ENCODE measurements at places on chromosomes 6 and 20.
A peak's percentile ranks its signal among the peaks of the same experiment; 100 is the strongest.

DNA sequence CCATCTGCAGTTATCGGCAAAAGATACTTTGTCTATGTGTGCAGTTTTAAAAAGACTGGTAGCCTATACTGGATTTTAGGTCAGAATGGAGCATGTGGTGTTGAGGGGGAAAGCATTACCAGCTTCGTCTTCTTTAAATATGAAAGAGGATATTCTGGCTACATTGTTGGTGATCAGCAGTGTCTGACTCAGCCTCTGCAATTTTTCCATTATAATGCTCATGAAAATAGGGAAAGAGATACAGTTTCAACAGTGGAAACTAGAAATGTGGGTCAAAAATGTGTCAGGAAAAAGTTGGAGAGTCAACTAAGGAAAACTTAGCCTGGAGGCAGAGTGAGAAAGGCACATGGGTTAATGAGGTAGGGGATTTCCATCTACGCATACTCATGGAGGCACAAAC, 45.2 kb downstream of the HDGFL1 start:
- no peak for DNase-seq

DNA sequence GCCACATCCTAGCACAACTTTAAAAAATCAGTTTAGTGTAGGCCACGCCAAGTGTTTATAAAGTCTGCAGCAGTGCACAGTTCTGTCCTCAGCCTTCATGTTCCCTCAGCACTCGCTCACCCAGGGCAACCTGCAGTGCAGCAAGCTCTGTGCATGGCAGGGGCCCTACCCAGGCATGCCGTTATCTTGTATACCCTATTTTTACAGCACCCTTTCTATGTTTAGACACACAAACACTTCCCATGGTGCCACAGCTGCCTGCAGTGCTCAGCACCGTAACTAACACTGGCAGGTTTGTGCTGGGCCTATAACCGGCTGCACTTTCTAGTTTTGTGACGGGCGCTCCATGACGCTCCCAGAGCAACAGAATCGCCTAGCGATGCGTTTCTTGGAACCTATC, 43.8 kb downstream of the ZBTB46 start:
- no peak for DNase-seq

DNA sequence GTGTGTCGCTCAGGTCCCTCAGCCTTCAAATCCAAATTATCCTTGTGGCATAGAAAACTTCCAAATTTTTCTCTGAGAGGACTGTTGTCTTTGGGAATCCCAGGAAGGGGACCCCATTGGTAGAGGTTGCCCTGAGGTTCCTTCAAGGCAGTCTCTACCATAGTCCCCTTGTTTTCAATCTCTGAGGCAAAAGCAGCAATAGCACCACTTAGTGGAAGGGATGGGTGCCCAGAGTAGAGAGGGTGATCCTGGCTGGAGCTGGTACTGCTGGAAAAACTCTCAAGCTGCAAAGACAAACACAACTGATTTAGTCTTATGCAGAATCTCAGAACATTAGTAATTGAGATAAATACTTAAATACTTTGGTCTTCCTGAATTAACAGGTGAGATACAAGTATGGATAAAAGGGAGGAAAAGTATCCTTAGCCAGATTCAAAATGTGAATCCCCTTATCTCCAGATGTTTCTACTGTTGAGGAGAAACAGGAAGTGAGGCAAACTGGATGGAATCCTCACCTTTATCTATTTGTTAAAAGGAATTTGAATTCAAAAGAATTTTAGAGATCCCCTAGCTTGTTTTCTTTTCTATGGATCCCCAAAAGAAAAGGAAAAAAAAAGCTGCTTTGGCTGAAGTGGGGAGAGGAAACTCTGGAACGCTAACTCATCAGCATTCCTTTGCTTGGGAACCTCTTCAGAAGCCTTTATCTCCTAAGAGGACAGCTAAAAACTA, 13.4 kb downstream of the ZNF318 start:
- no peak for DNase-seq

- DNase-seq: no peak
These were observed 119.5 kb upstream of the CD93 start for GRCh38 chr20:23205611-23206041.

DNA sequence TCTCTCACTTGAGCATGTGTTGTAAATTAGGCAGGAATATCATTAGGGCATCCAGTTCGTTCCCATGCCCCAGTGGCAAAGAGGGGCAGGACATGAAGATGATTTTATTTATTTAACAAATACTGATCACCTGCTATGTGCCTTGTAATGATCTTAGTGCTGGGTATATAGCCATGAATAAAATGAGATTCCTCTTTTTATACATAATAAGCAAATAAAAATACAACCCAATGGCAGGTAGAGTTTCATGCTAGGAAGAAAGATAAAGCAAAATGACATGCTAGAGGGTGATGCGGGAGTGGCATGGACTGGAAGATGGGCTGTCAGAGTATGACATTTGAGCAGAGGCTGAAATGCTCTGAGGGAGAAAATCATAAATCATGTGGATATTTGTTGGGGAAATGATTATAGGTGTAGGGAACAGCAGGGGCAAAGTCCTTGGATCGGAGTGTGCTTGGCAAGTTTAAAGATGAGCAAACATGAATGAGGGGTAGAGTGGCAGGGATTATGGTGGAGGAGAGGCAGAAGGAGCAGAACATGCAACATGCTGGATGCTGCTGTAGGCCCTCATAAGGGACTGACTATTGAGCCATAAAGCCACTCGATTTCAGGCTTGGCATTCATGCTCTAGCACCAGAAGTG, 342.1 kb downstream of the PLCB1 start:
- DNase-seq: no peak

DNA sequence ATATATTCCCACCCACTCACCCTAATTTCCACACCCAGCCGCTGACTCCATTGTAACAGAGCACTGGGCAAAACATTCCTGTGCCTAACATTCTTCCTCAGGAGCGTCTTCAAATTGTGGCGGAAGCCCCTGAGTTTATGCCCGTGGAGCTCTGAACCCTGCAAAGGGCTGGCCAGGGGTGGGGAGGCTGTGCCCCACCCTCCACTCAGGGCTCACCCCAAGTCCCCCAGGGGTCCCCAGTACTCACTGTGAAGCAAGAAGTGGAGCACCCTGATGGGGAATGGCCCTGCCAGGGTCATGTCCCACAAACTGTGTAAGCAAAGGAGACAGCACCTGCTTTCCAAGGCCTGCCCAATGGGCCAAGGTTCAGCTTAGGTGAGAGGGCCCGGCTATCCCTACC, 303.2 kb downstream of the PREX1 start:
- DNase-seq: no peak

DNA sequence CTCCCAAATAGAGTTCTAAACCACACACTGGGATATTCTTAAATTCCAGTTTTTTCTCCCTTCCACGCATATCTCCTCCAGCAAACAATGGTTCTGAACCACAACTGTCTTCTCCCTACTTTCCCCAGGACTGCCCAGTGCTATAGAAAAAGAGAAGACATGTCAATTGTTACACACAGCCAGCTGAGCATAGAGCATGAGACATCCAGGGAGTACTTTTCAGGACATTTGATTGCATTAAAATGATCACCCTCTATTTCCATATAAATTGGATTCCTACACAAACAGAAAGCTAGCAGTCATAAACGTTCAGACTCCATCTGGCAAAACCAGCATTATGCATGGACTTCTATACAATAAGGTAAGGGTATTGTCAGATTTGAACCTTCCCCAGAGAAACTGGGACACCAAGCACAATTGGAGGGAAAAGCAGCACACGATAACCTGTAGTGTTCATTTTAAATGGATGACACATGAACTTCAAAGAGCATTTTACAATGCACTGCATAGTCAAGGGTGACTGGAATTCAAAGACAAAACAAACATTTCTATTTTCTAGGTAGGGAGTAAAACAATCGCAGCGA, 93.1 kb upstream of the HEY2 start:
- DNase-seq: no peak

DNA sequence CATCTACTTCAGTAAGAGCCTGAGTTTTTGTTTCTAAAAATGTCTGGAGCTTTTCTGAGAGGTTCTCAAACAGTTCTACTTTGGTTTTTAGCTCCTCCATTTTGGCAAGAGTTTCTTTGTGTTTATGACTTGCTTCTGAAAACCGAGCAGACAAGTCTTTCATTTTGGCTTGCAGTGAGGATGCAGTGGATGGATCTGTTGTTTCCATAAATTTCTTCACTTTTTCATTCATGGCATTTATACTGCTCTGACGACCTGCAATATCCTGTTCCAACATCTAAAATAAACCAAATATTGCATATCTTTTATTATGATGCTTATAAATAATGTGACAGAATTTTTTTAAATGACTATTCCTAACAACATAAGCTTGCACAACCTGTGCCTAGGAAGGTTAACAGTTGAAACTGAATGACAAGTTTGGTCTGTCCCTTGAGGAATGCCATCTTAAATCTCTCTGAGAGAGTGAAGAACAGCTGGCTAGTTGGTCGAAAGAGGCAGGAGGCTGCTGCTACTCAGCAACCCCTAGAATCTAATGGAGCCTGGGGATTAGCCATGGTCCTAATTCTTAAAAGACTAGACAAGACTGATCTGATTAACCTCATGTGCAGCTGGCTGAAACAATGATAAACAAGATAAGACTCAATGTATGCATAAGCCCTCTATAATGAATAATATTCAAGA, 69.8 kb downstream of the DST start:
- DNase-seq: no peak

GRCh38 chr6:98944598-98945081, 3.1 kb downstream of the FBXL4 start:
- DNase-seq: no peak

GRCh38 chr6:13427801-13428582, 59.4 kb downstream of the GFOD1 start:
- peak; percentile 75 for DNase-seq

GRCh38 chr6:46452312-46452917, 38.8 kb downstream of the RCAN2 start:
- no peak for DNase-seq

DNA sequence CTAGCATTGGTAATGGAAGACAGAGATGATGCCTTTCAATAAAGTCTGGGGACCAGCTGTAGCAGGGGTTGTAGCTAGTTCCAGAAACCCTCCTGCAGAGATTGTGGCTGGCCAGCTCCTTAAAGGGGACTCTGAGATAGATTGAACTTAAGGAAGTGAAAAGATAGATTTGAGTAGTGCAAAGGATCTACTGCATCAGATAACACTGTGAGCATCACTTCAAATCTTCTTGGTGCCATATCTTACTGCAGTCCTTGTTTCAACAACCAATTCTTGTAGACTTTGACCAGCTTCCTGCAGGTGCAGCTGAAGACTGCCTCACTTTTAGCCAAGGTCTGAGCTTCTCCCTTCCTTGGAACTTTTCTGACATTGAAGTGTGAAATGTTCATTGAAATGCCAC, 14.8 kb upstream of the CEP162 start:
- no peak for DNase-seq

DNA sequence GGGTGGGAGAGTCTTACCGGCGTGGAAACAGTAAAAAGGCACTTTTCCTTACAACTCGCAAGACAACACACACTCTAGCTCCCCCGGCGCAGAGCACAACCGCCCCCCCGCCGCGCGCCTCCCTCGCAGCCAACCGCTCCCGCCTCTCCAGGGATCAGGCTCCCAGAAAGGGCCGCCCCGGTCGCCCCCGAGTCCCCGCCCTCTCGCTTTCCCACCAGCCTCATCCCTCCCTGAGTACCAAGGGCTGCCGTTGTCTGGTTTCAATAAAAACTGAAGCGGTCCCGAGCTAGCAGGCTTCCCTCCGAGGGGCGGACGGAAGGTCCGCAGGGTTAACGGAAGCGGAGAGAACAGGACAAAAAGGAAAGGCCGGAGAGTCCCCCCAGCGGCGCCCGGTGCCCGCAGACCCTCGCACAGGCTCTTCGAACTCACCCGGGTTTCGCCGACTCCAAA, 804 bp downstream of the ELOVL5 start:
- DNase-seq: peak; percentile 40

- DNase-seq: no peak
These were observed 196.4 kb downstream of the SIM1 start for GRCh38 chr6:100268326-100268725.

DNA sequence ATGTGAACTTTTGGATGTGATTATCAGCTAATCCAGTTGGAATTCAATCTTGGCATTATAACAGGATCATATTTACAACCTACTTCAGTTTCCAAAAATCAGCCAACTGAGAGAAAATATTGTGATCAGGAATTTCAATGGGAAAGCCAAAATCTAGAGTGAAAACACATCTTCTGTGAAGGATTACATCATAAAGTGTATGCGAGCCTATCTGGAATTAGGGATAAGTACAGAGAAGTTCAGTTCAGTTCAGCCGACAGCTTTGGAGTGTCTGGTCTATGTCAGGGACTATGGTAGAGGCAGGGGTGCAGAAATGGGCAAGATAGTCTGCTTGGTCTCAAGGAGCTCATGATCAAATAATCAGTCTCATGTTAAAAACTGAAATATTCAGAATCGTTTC, 12.3 kb upstream of the PRIM2 start:
- no peak for DNase-seq

All from T-helper 2 cell (primary cell).